ENCODE measurements at places on chromosomes 2 and 18.

GRCh38 chr2:19643117-19643518 lies 258.7 kb downstream of the TTC32 start:
- no peak for DNase-seq

- DNase-seq, result no peak
Observed at GRCh38 chr18:73614812-73615211, 532.8 kb downstream of the FBXO15 start.

- no peak for DNase-seq
Observed at GRCh38 chr18:21833604-21834298, 93.2 kb downstream of the MIB1 start.

- no peak for DNase-seq
Observed at GRCh38 chr18:26405190-26405801, 143.1 kb downstream of the KCTD1 start.

DNA sequence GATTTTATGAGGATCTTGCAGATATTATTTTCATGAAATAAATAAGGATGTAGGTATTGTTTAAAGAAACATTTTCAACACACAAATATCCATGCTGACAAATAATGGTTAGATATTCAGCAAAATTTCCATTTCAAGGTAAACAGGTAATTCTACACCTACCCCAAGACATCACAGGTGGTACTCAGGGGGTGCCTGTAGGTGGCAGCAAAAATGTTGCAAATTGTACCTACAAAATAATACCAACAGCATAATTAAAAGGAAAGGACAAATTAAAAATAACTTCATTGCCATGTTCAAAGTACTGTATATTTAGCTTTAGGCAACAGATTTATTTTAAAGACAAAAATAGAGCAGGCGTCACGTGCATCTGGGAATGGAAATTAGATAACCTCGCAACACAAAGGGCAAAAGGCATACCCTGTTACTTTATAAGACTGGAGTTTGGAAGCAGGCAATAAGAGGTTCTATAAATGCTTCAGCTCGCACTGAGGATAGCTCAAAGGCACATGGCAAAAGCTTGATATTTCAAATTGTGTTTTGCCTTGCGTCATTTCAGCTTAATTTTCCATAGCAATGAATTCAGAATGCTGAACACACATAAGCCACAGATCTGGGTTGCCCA lies 630.5 kb downstream of the TDRD15 start:
- DNase-seq, result no peak

Data from CD4-positive, alpha-beta T cell treated with Interleukin-17A for 1 hour (primary cell).